ENCODE measurements at places on chromosomes 5 and 9.

- no peak for DNase-seq
These were observed 324.9 kb upstream of the IRX4 start for GRCh38 chr5:2207416-2208238.

- DNase-seq, result no peak
These were observed 123.1 kb downstream of the DMRT2 start for GRCh38 chr9:1173211-1173610.

- peak; percentile 69 for DNase-seq
These were observed 132.6 kb downstream of the MRPL36 start for GRCh38 chr5:1666812-1667588.

DNA sequence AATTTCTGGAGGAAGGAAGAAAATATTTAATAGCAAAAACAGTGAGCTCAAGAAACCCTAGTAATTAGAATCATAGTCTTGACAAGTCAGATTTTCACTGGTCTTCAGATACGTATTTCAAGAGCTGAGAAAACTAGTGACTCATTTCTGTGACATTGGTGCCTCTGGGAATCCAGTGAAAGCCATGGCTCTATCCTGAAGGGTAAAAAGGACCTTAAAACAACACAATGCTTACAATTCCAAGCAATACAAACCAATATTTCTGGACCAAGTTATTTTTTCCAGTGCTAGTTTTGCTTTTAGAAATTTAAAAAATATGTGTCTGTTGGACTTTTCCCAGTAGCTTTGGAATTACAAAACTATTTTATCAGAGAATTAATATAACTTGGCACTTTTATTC is 140.3 kb downstream of the LPAR1 start:
- no peak for DNase-seq

GRCh38 chr5:171676286-171676944 is 109.2 kb upstream of the SMIM23 start:
- no peak for DNase-seq

DNA sequence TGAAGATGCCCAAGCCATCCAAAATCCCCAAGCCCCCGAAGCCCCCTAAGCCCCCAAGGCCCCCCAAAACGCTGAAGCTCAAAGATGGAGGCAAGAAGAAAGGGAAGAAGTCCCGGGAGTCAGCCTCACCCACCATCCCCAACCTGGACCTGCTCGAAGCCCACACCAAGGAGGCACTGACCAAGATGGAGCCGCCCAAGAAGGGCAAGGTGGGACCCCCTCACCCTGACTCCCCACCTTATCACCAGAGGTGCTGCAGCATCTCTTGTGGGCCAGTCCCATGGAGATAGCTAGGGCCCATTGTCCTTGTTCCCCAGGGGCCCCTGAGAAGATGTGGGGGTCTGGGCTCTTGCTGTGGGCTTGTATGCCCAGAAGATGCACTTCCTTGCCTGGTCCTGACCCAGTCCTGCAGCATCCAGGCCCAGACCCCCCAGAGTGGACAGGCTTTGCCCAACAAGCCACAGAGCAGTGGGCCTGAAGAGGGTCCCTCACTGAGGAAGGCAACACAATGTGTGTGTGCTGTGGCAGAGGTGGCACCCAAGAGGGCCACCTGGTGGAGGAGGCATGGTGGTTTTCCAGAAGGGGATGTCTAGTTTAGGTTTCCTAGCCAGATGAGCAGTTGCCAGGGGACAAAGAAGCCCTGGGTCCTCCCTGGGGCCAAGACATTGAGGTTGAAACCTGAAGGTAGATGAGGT is 84.1 kb downstream of the PHF2 start:
- no peak for DNase-seq

DNA sequence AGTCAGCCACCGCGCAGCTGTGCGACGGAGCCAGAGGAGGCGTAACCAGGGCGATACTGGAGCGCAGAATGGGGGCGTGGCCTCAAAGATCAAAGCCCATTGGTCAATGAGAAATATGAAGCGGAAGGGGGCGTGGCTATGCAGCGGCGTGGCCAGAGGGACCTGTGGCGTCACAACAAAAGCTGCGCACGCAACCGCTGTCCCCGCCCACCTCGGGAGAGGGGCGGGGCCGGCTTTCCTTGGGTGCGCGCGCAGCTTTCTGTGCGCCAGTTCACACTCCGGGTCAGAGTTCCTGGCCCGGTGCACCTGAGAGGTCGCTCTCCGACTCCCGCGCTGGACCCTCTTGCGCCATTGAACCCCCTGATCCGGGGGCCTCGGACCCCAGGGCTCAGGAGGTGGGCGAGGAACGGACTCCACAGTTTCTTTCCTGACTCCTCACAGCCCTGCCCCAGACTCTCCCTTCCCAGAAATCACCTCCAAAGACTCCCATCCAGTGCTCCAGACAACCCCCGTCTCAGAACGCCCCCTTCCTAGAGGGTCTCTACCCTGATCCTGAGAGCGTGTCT is at the start of gene SWI5:
Gene SWI5, plus strand, starts transcription at position 269 of the 566 bp plus-strand sequence.
- DNase-seq, result peak; percentile 99

DNA sequence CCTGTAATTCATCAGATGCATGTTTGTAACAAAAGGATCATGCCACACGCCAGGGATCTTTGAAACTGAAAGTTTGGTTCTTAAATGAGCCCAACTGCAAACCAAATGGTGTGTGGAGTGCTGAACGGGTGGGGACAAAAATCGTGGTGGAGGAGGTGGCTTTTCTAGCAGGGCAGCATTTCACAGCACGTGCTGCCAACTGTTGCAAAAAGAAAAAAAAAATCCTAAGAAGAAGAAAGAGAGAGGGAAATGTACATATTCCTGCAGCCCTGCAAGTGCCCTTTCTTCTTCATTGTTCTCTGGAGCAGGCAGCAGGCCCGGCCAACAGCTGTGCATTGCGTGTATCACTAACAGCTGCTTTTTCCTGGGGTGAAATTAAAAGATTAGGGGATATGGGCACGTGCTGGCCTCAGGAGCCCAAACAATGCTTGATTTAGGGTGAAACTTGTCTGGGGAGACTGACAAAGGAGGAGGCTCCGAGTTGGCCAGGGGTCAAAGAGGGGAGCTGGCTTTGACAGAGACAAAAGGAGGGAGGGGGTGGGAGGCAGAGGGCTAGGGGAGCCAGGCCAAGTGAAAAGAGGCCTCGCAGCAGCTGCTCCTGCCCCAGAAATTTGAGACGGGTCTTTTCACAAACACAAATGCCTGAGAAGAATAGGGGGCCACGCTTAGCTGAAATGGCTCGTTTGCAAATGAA is 73.0 kb downstream of the GADD45G start:
- DNase-seq, result no peak

GRCh38 chr9:13508681-13509080 is 229.2 kb upstream of the MPDZ start:
- no peak for DNase-seq

DNA sequence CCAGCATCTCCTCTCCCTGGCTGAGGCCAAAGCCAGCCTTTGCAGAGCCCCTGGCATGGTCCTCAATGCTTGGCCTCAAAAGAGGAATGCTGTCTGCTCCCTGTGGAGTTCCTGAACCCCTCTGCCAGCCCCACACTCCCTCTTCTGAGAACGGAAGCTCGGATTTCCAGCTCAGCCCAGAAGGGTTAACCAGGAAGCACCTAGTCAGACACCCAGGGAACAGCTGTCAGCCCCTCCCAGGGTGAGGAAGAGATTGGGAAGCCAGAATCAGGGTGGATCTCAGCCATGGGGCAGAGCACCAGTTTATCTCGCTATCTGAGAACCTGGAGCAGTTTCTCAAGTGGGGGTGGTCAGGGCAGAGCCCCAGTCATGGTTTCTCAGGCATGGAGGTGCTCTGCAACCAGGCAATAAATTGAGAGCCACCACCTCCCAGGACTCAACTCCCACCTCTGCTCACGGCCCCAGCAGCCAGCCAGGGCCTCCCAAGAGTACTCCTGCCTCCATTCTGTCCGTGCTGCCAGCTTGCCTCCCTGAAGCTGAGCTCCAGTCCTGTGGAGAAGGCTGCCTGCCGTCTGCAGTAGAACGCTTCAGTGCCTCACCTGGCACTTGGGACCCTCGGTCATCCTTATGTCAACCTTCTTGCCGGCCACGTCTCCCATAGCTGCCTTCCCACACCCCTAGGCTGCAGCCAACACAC is 7.6 kb downstream of the FOXE1 start:
- DNase-seq, result no peak

- DNase-seq, result no peak
These were observed 160.7 kb downstream of the TMEM38B start for GRCh38 chr9:105854783-105855724.
